SJCRH30 (cell line): ENCODE measurements at places on chromosomes 12 and 14. TPM values are rescaled to one million over a fixed set of nuclear protein-coding genes. Genes with fewer than 3 reads are reported as not detected.
A peak's percentile ranks its signal among the peaks of the same experiment; 100 is the strongest.

The TSFM gene
- 440 and 505 TPM in 2 replicates for total RNA-seq

The PTPRB gene
- total RNA-seq = 0.02 TPM in 1 of 2 replicates, not detected in the other

The SLC2A14 gene
- total RNA-seq = 0.04 TPM in 1 of 2 replicates, not detected in the other

GRCh38 chr14:61438860-61439765 lies 117.7 kb downstream of the PRKCH start:
- no peak for DNase-seq
- no peaks in the 10 kb centered on the region for H3K36me3 ChIP-seq
- H3K27ac ChIP-seq = no peak overlapping the region
- H3K4me1 ChIP-seq = no peaks in the 10 kb centered on the region

DNA sequence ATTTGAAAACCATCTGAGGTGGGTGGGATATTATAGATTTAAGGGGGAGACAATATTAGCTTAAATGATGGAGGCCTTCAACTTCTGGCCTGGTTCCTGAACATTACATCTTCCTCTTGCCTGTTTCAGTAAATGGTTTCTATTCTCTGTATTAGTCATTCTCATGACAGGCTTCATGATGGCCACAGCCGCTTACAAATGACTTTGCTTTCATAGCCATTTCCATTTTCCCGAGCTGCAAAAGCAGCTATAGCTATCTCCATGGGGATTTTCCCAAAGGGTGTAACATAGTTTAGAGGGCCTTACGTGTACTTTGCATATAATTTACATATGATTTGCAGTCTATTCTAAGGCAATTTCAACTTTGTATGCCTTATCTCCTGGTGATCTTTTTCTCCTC lies 121.8 kb downstream of the NRXN3 start:
- no peaks in the 10 kb centered on the region for H3K36me3 ChIP-seq
- H3K4me3 ChIP-seq = no peak overlapping the region
- no peak overlapping the region for H3K27ac ChIP-seq
- H3K27me3 ChIP-seq = peaks cover 7% of the 10 kb centered on the region; the same call in 1 of the 2 replicates

DNA sequence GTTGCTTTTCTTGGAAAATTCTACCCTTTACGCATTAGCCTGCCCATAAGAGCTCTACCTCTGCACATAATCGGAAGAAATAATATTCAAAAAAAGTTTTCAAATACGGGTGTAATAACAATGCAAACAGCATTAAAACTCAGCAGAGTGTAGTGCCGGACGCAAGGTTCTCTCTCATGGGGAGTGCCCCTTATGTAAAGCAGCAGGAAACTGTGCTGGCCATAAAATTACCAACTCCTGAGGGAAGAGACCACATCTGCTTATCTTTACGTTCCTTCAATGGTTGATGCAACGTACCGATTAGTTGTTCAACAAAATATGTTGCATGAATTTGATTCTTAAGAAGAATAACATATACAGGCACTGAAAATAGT lies 118.7 kb upstream of the TMCC3 start:
- no peaks in the 10 kb centered on the region for H3K36me3 ChIP-seq
- no peak overlapping the region for H3K27ac ChIP-seq
- H3K27me3 ChIP-seq = no peaks in the 10 kb centered on the region
- H3K4me3 ChIP-seq = no peak overlapping the region

- peaks cover 7% of the 10 kb centered on the region for H3K4me1 ChIP-seq
- no peak for DNase-seq
- H3K4me3 ChIP-seq = no peak overlapping the region
- no peak overlapping the region for H3K27ac ChIP-seq
- H3K36me3 ChIP-seq = no peaks in the 10 kb centered on the region
Measured at GRCh38 chr12:42802785-42803189, 213.2 kb upstream of the PRICKLE1 start.

DNA sequence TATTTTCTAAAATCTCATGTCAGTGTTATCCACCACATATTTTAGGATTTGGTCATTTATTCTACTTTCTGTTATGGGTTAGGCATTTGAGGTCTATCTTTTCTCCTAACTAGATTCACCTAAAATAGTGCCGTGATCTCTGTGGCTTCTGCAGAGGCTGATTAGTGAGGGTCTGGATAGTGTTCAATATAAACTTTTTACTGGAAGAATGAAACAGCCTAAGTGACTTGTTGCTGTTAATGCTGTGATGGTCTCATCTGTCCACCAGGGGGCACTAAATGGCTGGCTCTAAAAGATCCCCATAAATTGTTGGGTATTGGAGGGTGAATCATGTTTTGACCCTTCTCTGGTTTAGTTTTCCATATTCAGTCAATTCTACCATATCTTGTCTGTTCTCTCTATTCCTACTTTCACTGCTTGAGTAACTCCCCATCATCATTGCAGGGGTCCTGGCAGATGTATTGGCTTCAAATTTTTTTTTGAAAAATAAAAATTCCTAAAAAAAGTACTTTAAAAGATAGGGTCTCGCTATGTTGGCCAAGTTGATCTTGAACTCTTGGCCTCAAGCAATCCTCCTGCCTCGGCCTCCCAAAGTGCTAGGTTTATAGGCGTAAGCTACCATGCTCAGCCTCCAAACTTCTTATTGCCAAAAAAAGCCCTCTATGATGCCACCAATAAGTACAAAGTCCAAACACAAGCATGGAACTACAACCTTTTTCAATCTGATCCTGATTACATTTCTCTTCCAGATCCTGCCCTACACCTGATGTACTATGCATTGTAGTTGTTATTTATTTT lies 6.9 kb downstream of the PABPN1 start:
- peaks cover 8% of the 10 kb centered on the region; the same call in 1 of the 2 replicates for H3K27me3 ChIP-seq
- H3K4me1 ChIP-seq = no peaks in the 10 kb centered on the region
- no peak overlapping the region for H3K27ac ChIP-seq
- peak; percentile 67 for DNase-seq
- no peak overlapping the region for H3K4me3 ChIP-seq

- no peaks in the 10 kb centered on the region for H3K27me3 ChIP-seq
- 0 out of 2 replicates have a peak, but pooled peaks cover 3% of the 10 kb centered on the region for H3K36me3 ChIP-seq
- peaks cover 3% of the 10 kb centered on the region for H3K4me1 ChIP-seq
- no peak overlapping the region for H3K27ac ChIP-seq
Measured at GRCh38 chr12:96190413-96191108, 3.6 kb upstream of the ELK3 start.

DNA sequence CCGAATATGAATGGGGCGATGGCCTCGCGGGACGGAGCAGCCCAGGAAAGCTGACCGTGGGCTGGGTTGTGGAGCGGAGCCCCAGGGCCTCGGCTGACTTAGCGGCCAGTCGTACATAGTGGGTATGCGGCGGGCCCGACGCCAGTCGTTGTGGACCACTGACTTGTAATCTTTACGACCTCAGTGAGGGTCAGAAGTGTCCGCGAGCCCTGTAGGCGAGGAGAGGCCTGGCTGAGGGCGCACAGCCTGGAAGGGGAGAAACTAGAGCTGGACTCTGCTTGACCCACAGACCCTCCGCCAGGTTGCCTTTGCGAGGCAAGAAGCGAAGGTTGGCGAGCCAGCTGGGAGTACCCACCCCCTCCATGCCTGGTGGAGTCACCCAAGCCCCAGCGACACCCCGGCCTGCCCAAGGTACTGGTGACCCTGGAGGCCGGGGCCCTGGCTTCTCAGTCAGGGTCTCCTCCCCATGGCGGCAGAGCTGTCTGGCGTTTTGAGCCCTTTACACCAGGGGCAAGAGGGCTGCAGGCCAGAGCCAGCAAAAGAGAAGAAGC lies 15.6 kb upstream of the DYNC1H1 start:
- H3K4me1 ChIP-seq = no peaks in the 10 kb centered on the region; the same call in 1 of the 2 replicates
- H3K4me3 ChIP-seq = peak overlapping the region; percentile 72
- peak overlapping the region; percentile 72 for H3K27ac ChIP-seq
- DNase-seq = no peak
- no peaks in the 10 kb centered on the region for H3K27me3 ChIP-seq
- no peaks in the 10 kb centered on the region for H3K36me3 ChIP-seq

DNA sequence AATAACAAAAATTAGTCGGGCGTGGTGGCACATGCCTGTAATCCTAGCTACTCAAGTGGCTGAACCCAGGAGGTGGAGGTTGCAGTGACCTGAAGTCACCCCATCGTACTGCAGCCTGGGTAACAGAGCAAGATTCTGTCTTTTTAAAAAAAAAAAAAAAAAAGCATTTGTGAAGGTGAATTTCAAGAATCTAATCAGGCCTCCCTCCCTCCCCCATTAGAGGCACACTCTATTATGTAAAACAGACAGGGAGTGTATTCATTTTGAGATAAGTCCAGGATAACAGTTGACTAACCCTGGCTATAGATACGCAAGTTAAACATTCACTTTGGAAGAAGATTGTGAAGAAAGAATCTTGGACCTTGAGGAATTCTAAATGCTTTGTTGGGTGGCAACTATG lies 2.9 kb downstream of the RESF1 start:
- no peak for DNase-seq
- H3K27me3 ChIP-seq = no peaks in the 10 kb centered on the region
- peaks cover 15% of the 10 kb centered on the region for H3K36me3 ChIP-seq
- no peak overlapping the region for H3K27ac ChIP-seq

GRCh38 chr12:19428246-19428645 lies 11.0 kb upstream of the AEBP2 start:
- no peak overlapping the region for H3K27ac ChIP-seq
- H3K36me3 ChIP-seq = no peaks in the 10 kb centered on the region
- no peaks in the 10 kb centered on the region for H3K27me3 ChIP-seq
- peaks cover 15% of the 10 kb centered on the region for H3K4me1 ChIP-seq

DNA sequence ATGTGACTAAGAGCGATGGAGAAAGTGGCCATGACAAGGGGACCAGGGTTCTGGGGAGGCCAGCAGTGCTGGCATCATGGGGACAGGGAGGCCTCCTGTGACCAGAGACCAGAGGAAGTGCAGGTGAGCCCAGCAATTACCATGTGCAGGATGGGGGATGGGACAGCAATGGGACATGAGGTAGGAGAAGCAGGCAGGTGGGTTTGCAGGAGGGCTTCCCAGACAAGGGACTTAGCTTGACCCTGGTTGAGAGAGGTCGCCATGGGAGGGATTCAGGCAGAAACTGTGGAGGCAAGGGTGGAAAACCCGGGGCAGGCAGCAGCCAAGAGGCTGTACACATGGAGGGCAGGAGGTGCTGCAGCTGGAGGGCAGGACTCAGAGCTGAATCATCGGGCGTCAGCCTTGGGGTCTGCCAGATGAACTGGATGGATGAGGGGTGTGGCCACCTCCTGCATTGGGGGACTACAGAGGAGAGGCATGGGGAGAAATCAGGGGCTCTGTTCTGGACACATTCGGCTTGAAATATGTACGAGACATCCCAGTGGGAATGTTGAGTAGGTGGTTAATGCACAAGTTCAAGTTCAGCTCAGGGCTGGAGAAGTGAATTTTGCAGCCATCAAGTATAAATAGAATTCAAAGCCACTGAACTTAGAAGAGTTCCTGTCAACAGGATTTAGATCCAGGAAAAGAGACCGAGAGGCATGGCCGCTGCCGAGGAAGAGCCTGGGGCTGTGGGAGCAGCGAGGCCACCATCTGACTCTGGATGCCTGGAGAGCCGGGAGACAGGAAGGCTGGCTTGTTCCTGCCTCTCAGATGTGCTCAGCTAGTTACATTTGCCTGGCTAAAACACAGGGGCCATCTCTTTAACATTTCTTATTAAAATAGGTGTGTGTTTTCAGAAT lies 36.6 kb downstream of the SFSWAP start:
- no peak for DNase-seq
- H3K4me3 ChIP-seq = no peak overlapping the region
- no peaks in the 10 kb centered on the region for H3K27me3 ChIP-seq
- no peaks in the 10 kb centered on the region for H3K4me1 ChIP-seq
- H3K27ac ChIP-seq = no peak overlapping the region
- H3K36me3 ChIP-seq = peaks cover 57% of the 10 kb centered on the region

GRCh38 chr12:47892819-47893218 lies 12.0 kb downstream of the VDR start:
- H3K4me3 ChIP-seq = no peak overlapping the region
- peaks cover 22% of the 10 kb centered on the region for H3K27me3 ChIP-seq
- no peak overlapping the region for H3K27ac ChIP-seq
- no peaks in the 10 kb centered on the region for H3K36me3 ChIP-seq
- H3K4me1 ChIP-seq = peaks cover 12% of the 10 kb centered on the region

- no peaks in the 10 kb centered on the region for H3K27me3 ChIP-seq
- H3K4me3 ChIP-seq = no peak overlapping the region
- no peak overlapping the region for H3K27ac ChIP-seq
- H3K4me1 ChIP-seq = no peaks in the 10 kb centered on the region
- no peaks in the 10 kb centered on the region for H3K36me3 ChIP-seq
Measured at GRCh38 chr12:102849722-102850447, 67.2 kb downstream of the PAH start.

DNA sequence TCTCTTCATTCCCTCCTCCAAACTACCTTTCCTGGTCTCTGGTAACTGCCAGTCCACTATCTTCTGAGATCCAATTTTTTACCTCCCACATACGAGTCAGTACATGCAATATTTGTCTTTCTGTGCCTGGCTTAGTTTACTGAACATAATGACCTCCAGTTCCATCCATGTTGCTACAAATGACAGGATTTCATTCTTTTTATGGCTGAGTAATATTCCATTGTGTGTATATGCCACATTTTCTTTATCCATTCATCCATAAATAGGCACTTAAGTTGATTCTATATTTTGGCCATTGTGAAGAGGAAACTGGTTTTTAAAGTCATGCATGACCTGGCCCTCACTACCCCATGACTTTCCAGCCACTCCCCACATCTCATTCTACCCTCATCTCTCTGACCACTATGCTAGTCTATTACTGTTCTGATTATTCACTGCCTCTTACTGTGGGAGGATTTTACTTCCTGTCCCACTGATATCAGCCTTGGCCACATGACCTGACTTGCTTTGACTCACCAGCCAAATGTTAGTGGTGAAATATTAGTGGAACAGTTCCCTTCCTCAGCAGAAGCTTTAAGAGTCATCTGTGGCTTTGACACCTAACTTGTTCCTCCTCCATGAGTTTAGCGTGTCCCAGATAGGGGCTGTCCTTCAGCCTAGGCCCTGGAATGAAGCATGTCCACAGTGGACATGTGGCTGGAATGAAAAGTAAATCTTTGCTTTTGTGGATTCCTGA lies 52.2 kb downstream of the GOLGA5 start:
- no peak overlapping the region for H3K4me3 ChIP-seq
- peaks cover 8% of the 10 kb centered on the region; the same call in 1 of the 2 replicates for H3K4me1 ChIP-seq
- no peaks in the 10 kb centered on the region for H3K27me3 ChIP-seq
- no peak for DNase-seq
- H3K27ac ChIP-seq = no peak overlapping the region
- no peaks in the 10 kb centered on the region for H3K36me3 ChIP-seq

DNA sequence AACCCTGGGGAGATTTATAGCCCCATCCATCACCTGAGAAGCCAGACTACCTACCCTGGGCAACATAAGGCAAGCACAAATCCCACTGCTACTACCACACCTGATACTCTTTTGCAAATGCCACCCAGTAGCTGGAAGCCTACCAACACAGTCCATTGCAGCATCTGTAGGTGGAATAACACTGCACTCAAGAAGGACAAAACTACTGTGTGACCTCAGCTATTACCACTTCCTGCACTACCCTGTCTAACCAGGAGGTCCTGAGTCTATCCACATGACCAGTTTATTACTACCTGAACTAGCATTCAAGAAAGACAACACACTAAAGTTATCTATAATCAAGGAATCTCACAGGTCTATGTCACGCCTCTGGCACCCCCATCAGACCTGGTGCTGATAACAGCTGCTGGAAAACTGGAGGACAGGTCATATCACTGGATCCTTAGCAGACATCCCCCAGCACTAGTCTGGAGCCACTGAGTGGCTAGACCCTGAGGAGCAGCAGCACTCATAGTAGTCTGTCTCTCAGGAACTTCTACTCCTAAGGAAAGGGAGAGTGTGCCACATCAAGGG lies 2.9 kb upstream of the CLEC1A start:
- H3K27ac ChIP-seq = no peak overlapping the region
- DNase-seq = no peak
- H3K4me3 ChIP-seq = no peak overlapping the region
